Hair follicle dermal papilla cell (primary cell): ENCODE measurements at places on chromosomes 3 and 15. TPM values are rescaled to one million over a fixed set of nuclear protein-coding genes. Genes with fewer than 3 reads are reported as not detected.

The TRIM42 gene
- not detected in 2 replicates for total RNA-seq

The GCSAM gene
- total RNA-seq, result not detected in 2 replicates

The MAP3K13 gene
- 13.8 and 14.6 TPM in 2 replicates for total RNA-seq

The RBPMS2 gene
- not detected in 2 replicates for total RNA-seq

The MRAS gene
- total RNA-seq, result 42.9 and 58.9 TPM in 2 replicates

The ADIPOQ gene
- total RNA-seq, result not detected in 2 replicates

The CRYGS gene
- total RNA-seq, result 0.65 and 0.85 TPM in 2 replicates

The LYSMD4 gene
- total RNA-seq, result 6.1 and 11.4 TPM in 2 replicates

The HRG gene
- not detected in 2 replicates for total RNA-seq

The MELTF gene
- 6.1 and 7.3 TPM in 2 replicates for total RNA-seq

The ATP10A gene
- total RNA-seq, result 13.1 and 22.6 TPM in 2 replicates

The C15orf62 gene
- total RNA-seq, result 0.12 TPM in 1 of 2 replicates, not detected in the other

The EIF2B5 gene
- total RNA-seq, result 27.7 and 34.7 TPM in 2 replicates

The GOLGA8Q gene
- total RNA-seq, result 0.49 and 1.1 TPM in 2 replicates

The ACP3 gene
- under 0.01 TPM in 2 replicates for total RNA-seq

The MAP1A gene
- 115 and 116 TPM in 2 replicates for total RNA-seq

The PARL gene
- total RNA-seq, result 24.2 and 24.4 TPM in 2 replicates

The SLC22A13 gene
- 0.24 and 0.97 TPM in 2 replicates for total RNA-seq

The LRRC3B gene
- not detected in 2 replicates for total RNA-seq

The GPR149 gene
- not detected in 2 replicates for total RNA-seq

The KCNAB1 gene
- total RNA-seq, result 0.16 TPM in 1 of 2 replicates, not detected in the other

The PCOLCE2 gene
- 0.97 and 1.3 TPM in 2 replicates for total RNA-seq
